Islet precursor cell (in vitro differentiated cells): ENCODE measurements at places on chromosomes 7 and 10.

DNA sequence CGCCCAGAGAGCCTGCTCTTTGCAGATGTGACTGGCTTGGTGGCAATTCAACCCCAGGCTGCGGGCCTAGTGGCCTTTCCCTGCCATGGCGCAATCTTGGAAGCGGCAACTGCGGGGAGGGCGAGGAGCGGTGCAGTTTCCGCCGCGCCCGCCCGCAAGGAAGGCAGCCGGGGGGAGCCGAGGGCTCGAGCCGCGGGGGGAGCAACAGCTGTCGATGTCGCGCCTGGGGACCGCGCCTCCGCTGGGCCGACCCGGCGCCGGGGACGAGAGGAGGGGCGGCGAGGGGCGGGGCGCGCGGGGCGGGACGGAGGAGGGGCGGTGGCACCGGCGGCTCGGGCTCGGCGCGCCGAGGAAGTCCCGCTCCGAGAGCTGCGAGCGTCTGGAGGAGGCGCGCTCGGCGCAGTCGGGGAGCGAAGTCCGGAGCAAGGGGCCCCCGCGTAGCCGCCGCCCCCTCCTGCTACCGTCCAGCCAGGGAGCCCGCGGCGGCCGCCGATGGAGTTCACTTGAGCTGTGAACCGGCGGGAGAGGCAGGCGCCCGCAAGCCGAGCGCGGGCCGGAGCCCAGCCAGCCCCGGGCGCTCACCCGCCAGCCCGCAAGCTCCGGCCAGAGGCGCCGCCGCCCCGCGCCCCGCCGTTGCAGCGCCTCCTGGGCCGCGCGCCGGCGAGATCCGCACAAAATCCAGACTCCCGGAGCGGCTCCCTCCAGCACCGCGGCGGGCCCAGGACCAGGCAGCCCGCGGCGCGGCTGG lies 438.1 kb upstream of the GALNT17 start:
- peak; percentile 85 for DNase-seq

DNA sequence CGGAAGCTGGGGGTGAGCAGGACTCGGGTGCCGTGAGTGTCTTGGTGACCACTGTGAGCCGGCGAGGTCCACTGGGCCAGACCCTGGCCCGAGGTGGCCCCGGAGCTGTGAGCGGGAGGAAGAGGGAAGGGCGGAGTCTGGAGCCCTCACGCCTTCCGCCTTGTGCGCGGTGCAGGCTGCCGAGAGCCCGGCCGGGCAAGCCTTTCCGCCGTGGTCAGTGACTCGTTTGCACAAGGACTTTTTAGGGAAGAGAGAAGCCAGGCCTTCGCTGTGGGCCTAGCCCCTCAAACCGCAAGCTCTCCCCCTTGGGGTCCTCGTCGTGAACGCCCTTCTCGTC lies 40.9 kb upstream of the ZNF32 start:
- DNase-seq, result peak; percentile 69

DNA sequence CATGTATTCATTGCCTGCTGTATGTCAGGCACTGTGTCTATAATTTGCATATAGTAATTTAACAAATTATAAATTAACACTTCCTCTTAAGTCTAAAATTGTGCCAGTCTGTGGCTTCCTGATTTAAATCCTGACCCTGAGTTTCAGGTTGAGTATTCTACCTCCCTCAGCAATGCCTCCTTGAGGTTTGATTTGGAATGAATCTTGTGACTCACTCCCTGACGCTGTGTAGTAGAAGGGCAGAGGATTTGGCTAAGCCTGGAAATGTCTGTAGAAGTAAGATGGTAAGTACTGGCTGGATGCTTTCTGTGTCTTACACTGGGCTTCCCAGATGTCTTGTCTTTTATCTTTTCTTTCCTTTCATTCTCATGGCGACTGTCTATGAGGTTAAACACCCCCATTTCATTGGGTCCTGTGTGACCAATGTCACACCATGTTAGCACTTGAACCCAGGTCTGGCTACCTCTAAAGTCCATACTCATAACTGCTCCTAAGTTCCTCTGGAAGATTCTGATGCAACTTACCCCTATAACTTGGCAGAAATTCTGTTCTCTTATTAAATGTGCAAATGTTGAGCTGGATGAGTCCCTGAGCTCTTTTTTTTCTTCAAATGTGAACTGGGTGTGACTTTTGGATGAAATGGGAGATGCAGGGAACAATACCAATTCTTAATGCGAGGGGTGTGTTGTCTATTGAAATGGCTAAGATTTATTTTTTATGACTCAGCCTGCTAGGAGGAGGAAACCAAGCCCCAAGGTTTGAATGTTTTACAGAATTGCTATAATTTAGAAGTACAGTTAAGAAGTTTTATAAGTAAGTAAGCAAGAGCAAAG lies 48.5 kb downstream of the PLCE1 start:
- peak; percentile 57 for DNase-seq

GRCh38 chr7:89813081-89813480 lies 341.2 kb upstream of the STEAP1 start:
- DNase-seq, result no peak

DNA sequence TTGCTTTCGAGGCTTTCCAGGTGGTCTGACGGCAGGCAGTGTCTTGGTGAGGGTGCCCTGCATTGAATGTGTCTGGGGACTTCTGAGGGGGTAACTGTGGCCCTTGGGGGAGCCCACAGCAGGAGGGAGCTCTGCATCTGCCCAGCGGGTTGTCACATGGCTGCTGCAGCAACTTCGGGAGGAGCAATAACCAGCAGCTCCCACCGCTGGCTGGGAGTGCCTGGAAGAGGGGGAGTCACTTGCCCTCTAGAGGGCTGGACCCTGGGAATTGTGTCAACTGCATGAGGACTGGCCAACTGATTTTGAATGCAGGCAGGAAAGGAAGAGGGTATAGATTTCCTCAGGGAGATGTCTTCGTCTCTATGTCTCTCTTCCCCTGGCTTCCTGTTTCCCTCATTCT lies 26.4 kb downstream of the C10orf120 start:
- no peak for DNase-seq

GRCh38 chr7:13790611-13791010 lies 198.9 kb downstream of the ETV1 start:
- no peak for DNase-seq

DNA sequence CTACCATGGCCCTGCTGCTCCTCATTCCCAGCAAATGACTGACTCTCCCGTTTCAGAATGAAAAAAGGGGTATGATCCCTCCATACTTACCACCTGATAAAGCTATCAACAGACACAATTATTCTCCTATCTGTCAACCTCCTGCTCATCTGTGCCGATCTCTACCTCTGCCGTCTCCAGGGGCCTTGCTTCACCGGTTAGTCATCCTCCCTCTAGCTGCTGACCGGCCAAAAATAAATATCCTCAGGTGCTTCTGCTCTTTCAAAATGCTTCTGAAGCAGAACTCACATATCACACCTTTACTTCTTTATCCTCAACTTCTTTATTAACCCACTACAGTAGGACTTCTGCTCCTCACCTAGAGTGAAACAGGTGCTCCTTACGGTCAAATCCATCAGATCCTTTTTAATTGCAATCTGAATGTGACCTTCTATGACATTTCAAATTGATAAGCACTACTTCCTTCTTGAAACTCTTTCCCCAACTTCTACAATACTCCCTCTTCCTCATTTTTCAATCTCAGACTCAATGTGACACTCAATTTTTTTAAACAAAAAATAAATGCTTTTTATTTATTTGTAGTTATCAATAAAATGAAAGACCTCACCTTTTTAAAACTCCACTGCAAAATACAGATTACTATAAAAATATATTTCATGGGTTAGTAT lies 63.2 kb downstream of the LMBR1 start:
- no peak for DNase-seq

GRCh38 chr7:99997545-99998137 lies 17.8 kb upstream of the ZKSCAN1 start:
- peak; percentile 62 for DNase-seq

DNA sequence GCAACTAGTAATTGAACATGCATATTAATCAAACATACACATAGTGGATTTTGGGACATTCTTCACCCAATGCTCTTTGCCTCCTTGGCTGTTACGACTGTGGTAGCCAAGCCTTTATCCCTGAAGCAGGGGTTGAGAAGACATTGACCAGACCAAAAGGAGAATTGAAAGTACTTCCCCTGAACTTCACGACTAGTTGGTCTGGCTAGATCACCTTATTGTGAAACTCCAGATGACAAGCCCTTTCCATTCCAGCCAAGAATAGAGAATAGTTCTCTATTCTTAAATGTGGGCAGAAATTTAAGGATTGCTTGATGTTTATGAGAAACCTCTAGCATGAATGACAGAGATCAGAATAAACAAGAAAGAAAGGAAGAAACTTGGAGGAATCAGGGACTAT lies 97.0 kb downstream of the LRMDA start:
- no peak for DNase-seq

- peak; percentile 41 for DNase-seq
Observed at GRCh38 chr7:99824091-99824490, 3.7 kb upstream of the CYP3A43 start.

DNA sequence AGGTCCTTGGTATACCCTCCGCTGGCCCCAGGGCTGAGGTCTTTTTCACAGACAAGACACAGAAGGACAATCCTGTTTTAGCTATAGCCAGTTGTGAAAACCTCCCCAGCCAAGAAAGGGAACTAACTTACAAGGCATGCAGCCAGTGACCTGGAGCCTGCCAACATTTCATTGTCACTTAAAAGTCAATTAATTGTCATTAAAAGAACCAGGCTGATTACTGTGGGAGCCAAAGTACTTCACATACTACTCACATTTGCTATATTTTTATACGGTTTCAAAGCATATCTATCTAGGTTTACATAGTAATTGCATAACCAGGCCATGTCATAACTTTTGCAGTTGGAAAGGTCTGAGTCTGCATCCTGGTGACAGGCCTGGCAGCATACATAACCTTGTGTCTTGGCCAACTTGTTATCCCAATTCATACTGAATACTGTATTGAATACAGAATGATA lies 31.1 kb downstream of the NRBF2 start:
- DNase-seq, result no peak

- DNase-seq, result peak; percentile 95
Observed at GRCh38 chr10:131094527-131095312, 216.8 kb downstream of the TCERG1L start.

DNA sequence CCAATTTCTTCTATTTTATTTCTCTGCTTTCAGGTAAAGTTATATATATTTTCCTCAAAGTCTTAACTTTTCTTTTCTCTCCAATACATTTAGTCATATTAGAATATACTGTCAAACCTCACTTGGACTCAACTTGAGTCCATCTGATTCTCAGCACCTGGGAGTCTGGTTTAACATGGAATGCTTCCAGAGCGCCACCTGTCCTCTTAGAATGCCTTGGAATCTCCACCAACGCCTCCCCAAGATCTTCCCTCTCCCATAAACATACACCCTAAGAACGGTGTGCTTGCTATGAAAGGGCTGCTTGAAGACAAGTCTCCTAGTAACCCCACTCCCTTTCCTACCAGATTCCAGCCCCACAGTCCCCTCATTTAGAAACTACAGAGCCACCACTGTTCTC lies 229.1 kb upstream of the MKLN1 start:
- DNase-seq, result no peak

DNA sequence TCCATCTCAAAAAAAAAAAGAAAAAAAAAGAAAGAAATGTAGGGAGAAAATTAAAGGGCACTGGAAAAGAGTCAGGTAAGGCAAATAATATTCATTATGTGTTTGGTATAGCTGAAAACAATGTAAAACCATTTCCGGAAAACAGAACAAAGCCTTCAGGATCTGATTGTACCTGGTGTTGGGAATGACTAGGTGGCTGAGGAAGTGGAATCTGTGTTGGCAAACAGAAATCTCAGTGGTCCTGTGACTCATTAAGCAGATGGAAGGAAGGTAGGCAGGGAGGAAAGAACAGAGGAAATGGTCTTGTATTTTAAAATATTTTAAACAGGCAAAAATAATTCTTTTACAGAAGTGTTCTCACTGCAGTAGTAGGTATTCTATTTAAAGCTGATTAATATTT lies 55.7 kb upstream of the GATA3 start:
- DNase-seq, result no peak

GRCh38 chr7:33849004-33849403 lies 56.3 kb upstream of the BMPER start:
- DNase-seq, result no peak

GRCh38 chr7:12895296-12895695 lies 207.9 kb downstream of the ARL4A start:
- DNase-seq, result no peak

DNA sequence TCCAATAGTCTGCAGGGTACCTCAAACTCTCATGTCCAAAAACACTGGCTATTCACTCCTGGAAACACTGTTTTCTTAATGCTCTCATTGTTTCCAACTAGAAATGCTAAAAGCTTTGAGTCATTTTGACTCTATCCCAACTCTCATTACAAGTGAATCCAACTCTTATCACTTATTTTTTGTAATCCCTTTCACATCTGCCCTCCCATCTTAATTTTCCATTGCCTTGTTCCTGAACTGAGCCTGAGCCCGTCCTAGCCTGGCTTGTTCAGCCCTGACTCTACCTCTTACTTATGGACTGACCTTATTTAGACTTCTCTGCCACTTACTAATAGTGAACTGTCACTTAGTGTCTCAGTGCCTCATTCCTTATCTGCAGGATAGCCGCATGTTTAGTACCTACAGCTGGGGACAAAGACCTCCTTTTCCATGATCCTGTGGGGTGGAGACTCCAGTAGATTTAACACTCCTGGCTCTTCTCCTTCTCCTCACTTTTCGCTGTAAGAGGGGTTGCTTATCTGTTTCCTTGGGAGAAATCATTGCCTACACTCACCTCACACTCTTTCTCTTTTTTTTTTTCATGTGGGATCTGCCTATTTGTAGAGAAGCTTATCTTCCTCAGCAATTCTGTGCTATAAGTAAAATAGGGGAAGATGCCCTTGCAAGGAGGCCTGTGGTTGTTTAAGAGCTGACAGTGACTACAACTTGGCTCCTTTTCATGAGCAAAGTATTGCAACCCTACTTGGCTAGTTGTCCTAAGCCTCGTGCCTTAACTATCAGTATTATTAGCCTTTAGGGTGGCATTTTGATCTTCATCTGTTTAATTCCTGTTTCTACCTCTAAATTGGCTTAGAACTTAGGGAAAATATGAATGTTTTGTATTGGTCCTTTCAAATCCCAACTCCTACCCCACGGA lies 56.4 kb downstream of the SLC16A12 start:
- DNase-seq, result no peak

DNA sequence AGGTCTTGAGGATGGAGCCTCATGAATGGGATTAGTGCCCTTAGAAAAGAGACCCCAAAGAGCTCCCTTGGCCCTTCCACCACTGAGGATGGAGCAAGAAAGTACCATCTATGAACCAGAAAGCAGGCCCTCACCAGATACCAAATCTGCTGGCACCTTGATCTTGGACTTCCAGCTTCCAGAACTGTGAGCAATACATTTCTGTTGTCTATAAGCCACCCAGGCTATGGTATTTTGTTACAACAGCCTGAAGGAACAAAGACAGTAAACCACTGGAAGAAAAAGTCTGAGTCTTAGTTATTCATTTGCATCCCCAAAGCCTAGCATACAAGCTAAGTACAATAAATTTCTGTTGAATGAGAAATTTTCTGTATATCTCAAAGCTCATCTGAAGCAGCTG lies 37.9 kb upstream of the TNS3 start:
- DNase-seq, result no peak

DNA sequence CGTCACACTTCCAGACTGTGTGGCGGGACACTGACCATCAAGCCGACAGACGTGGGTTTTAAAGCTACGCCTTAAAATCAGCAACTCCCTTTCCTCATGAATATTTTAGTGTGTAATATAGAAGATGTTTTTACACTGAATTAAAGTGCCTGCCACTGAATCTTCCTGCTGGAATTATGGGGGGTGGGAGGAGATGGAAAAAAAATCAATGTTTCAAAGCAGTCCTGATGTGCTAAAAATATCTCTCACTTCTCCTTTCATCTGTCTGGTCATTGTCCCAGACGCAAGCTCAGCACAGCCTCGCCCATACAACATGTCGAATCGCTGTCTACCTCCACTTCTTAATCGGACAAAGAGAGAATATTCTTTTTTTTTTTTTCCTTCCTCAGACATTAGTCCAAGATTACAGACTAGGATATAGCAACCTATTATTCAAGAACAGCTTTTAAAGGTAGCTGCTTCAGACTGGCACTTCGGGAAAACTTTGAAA lies 165.1 kb upstream of the KLF14 start:
- DNase-seq, result peak; percentile 12
